Stimulated activated CD4-positive, alpha-beta T cell treated with anti-CD3 and anti-CD28 coated beads, TNF-alpha, amount 100 ng/mL, for 1 hour (primary cell): ENCODE measurements at places on chromosomes 12 and 14.

DNA sequence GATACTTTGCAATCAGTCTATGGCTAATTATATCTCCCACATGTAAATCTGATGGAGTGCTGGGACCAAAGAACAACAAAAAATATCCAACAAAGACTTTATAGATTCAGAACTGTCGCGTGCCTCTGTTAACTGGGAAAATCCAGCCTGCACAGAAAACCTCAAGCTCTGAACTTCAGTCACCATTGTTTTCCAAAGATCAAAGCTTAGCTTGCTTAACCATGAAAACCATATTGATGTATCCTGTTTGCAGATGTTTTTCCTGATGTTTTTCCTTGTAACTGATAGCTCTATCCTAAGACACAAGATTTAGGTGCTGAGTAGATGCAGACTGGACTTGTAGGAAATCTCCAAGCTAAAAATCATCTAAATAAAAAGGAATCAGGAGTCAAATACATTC is 163.7 kb downstream of the GXYLT1 start:
- no peak for DNase-seq

DNA sequence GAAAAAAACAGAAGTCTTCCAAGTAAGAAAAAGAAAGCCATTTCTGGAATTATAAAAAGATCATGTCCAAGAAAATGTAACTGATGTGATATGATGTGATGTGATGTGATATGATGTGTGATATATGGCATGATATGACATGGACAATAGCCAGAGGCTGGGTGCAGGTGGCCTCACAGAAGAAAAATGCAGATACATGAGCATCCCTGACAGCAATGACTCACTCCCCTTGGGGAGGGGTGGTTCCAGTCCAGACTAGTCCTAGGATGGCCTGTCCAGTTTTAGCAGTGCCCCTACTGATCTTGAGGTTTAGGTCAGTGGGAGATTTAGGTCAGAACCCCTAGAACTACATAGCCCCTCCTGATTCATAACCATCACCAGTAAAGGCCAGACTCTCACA is 3.5 kb upstream of the RHOJ start:
- no peak for DNase-seq

DNA sequence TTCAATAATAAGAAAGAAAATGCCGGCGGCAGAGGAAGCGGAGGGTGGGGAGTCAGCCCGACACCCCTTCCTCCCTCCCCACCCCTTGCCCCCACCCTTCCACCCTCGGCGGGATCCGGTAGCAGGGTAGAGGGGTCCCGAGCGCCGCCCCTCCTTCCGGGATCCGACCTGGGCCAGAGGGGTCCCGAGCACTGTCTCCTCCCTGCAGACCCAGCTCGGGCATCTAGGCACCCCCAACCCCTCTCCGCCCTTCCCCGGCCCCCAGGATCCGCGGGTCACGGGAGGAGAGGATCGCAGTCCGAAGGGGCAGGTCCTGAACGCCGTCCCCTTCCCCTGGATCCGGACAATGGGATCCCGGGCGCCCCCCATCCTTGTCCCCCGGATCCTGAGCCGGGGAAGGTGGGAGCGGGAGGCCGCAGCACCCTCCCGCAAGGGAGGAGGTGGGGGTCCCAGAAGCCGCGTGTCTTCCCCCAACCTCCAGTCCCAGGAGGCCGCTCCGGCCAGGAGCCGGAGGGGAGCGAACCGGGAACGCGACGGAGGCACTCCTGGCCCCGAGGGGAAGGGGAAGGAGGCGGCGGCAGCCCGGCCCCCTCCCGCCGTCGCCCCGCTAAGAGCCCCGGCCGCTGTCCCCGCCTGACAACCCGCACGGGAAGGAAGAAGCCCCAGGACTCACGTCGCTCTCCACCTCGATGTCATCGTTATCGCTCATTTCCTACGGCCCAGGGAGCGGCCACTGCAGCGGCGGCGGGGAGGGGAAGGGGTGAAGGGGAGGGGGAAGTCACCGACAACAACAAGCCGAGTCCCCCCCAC is 481 bp downstream of the MAX start:
- peak; percentile 9 for DNase-seq

- no peak for DNase-seq
These were observed 1.9 kb upstream of the SCFD1 start for GRCh38 chr14:30620178-30620577.

DNA sequence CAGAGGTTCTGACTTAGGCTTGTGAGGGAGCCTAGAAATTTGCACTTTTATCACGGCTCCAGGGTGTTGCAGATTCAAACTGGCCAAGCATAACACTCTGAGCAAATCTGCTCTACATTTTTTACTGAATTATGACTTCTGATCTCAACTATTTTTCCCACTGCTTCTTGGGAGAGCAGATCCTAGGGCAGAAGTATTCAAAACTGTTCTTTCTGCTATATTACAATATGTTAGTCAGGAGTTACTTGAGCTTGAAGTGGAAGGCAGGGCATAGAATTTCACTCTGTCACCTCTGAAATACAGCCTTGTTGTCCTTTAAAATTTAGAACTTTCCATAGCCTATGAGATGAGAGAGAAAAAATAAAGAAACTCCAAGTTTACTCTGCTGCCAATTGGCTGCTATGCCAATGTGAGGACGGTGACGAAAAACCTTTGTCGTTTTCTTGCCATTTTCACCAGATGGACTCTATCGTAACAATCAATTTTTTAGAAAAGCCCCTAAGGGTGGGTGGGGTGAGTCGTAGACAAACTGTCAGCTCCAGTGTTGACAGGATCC is 16.4 kb upstream of the KERA start:
- no peak for DNase-seq

- DNase-seq, result no peak
These were observed 936 bp downstream of the TFCP2 start for GRCh38 chr12:51171884-51172514.

GRCh38 chr14:90503582-90503981 is 106.8 kb downstream of the CALM1 start:
- DNase-seq, result no peak

DNA sequence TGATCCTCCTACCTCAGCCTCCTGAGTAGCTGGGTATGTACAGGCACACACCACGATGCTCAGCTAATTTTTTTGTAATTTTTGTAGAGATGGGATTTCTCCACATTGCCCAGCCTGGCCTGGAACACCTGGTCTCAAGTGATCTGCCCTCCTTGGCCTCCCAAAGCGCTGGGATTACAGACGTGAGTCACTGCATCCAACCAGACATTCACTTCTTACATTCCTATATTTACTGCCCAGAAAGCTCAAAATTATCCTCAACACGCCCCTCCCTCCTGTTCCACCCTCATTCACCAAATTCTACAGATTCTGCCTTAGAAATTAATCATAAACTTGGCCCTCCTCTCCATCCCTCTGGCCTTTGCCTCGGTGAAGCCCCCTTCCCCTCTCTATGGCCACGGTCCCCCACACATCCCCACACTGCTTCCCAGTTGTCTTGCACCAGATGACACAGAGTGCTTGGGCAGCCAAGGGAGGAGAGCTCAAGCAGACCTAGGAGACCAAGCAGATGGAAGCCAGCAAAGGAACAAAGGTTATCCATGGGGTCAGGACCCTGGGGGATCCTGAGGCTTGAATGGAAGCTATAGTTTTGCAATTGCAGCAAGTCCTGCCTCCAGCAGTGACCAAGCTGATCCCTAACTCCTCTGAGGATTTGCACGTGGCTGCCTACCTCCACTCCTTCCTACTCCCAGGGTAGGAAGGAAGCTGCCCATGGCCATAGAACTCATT is 213.2 kb upstream of the FOXN3 start:
- DNase-seq, result no peak

DNA sequence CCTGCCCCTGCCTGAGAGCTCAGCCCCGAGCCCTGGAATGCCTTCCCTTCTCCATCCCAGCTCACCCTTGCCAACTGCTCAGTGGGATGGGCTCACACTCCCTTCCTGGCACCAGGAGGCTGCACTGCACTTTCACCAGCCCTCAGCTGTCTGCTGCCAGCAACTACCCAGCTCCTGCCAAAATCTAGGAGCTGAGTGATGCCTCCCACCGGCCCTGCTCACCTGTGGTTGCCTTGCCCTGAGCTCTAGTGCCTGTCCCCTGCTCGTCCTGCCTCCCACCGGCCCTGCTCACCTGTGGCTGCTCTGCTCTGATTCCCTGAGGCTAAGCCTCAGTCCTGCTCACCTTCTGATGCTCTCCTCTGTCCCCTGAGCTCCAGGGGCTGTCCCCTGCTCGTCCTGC is 119.8 kb downstream of the TMEM121 start:
- no peak for DNase-seq

GRCh38 chr14:105021656-105022275 is 883 bp upstream of the CDCA4 start:
- DNase-seq, result peak; percentile 9

DNA sequence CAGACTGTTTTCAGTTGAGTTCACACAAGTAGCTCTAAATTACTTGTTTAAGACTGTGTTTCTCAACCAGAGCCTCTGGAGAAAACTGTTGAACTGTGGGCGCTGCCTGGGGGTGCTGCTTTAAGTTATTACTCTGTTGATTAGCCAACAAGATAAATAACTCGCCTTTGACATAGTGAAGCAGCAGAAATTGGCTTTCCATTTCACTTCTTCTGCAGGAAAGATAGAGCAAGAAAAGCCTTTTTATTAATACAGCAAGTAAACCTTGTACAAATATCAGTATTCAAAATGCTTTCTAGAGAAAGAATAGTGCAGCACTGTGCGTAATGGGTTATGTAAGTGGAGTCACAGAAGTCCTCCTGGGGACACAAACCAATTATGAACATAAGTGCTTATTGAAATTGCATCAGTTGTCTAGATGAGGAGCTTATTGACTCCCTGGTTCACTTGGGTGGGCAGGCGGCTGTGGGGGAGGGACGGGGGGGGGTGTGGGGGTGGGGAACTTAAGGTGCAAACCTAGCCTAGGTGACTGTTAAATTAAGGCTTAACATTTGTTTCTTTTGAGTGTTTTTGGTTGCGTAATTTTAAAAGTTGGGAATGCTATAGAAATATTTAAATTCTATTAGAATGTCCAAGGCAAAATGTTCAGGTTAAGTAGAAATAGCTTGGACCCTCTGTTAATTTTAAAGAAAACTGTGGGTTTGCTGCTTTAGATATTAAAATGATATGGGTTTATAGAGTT is 6.3 kb downstream of the FRS2 start:
- no peak for DNase-seq

- no peak for DNase-seq
These were observed 2.0 kb downstream of the RMST start for GRCh38 chr12:97464385-97465321.

DNA sequence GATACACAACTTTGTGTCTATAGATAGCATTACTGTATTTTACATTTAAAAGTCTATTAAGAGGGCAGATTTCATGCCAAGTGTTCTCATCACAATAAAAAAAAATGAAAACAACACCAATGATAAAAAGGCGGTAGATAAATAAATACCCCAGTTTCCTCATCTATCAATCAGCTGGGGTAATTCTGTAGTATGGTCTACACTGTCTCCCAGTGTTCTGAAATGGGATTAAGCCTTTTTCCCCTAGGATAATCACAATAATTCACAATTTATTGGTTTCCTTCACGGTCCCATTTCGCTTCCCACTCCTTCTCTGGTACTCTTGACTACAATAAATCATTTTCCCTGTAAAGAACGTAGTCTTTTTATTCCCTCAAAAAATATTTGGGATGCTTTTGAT is 114.3 kb downstream of the SSPN start:
- DNase-seq, result no peak

DNA sequence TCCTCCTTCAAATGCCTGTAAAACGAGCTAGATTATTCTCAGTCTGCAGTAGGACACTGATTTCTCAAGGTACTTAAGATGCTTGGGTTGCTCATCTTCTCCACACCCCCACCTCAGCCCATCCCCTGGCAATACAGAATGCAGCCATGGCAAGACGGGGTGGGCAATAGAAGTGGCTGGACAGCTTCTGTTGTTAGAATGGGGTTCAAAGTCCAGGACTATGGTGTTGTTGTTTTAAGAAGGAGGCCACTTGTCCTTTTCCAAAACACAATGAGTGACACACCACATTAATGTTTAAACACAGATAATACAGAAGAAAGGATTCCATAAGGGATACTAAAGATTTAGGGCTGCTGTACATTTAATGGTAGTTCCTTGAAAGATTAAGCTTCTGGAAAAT is 188.9 kb upstream of the BCL2L14 start:
- DNase-seq, result no peak

- DNase-seq, result no peak
These were observed 180.4 kb upstream of the FKBP4 start for GRCh38 chr12:2614341-2614740.

GRCh38 chr14:62064751-62065323 is 302.6 kb downstream of the SNAPC1 start:
- DNase-seq, result no peak

DNA sequence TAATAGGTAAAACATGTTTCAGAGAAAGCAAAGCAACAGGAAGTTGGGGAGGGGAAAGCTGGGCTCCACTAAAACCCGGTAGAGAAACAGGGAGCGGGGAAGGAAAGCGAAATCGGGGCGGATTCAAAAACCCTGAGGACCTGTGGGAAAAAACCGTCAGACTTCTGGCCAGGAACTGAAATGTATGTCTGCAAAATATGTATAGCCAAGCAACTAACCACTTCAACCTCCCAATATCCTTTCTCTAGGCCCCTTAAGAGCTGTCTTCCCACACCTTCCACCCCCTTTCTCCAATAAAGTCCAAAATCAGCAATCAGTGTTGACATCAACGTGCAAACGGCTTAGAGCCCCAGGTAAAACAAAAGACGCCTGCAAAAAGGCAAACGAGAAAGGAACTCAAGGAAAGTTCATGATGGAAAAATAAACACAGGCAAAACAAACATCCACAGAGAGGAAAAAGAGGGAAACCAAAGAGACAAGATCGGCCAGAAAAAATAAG is 32.8 kb downstream of the SIX1 start:
- no peak for DNase-seq

GRCh38 chr12:133233006-133233405 is 2.7 kb downstream of the ANHX start:
- DNase-seq, result no peak

DNA sequence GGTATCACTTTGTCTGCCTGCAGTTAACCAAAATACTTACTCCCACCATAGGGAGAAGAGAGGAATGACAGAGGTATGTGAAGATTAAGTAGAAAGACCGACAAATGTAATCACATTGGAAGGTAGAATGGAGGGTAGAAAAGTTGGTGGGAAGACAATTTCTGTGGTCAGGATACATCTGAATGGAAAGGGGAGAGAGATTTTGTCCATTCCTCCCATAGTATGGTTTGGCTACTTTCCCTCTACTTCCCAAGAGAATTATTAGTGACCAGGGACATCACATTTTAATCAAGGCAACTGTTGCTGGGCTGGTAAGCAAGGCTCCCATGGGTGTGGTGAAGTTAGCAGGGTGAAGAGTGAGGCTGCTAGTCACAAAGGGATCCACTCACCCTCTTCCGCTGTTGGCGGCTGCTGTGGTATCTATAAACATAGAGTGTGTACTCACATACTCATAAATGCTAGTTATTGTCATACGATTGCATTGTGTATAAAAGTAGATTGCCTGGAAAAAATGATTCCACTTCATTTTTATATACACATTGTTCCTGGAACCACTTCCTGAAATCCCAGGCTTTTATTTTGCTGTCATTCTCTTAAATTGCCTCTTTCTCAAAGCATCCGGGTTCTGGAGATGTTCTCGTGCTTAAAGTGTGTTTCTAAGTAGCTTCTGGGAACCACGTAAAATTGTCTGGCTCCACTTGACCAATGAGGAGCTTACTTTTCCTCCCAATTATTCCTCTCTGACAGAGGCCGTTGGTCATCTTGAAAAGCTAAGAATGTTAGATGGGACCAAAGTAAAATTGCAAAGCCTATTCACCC is 413.1 kb downstream of the ZFP36L1 start:
- no peak for DNase-seq
